ENCODE measurements at places on chromosomes 5 and 9. TPM values are rescaled to one million over a fixed set of nuclear protein-coding genes. Genes with fewer than 3 reads are reported as not detected.

DNA sequence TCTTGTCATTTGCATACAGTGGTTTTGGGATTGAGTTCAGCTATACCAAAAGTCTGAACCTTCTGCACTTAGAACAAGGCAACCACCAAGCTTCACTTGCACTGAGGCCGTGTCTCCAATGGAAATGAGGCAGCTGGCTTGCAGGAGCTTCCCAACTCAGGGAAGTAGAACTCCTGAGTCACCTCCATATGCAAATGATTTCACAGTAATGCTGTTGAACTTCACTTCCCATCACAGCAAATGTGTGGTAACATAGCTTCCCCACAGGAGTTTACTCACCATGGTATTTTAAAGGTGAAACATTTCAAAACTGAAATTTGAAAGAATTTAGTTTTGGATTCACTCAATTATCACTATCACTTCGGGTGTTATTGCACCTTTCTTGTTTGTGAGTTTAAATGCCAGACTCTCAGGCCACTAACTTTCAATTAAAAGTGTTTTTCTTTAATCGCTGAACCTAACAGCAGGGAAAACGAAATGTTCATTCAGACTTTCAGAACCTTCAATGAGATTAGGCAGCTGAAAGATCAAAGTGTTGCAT is 9.0 kb downstream of the CD274 start:
- DNase-seq = no peak

Gene OTP
- not detected for total RNA-seq

DNA sequence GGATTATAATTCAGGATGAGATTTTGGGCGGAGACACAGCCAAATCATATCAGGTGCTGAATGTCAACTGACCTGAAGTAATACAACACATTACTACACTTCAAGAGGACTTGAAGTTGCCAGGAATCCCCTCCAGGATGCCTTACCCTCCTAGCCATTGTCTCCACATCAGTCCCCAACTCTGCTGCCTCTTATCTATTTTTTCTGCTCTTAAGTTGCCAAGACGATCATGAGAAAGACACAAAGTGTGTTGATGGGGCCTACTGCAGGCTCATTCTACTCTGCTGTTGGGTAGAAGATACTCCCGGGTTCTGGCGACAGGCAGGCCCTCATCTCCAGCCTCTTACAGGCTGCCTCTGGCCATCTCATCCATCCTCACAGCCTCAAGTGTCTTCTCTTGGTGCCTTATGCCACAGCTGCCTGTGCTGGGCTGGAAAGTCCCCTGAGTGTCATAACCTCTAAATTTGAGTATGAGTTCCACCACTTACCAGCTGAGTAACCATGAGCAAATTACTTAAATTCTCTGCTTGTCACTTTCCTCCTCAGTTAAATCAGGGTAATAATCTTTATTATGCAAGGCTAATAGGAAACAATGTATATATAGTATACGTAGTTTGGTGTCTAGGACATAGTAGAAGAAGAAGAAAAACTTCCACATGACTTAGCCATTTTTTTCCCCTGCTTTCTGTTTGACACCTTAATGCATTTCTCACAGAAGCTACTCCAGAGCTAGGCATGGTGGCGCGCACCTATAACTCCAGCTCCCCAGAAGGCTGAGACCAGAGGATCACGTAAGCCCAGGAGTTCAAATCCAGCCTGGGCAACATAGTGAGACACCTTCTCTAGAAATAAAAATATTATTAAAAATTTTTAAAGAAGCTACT is 73.0 kb upstream of the SNX2 start:
- no peak for DNase-seq

Gene GFI1B
- 0.79 TPM for total RNA-seq

DNA sequence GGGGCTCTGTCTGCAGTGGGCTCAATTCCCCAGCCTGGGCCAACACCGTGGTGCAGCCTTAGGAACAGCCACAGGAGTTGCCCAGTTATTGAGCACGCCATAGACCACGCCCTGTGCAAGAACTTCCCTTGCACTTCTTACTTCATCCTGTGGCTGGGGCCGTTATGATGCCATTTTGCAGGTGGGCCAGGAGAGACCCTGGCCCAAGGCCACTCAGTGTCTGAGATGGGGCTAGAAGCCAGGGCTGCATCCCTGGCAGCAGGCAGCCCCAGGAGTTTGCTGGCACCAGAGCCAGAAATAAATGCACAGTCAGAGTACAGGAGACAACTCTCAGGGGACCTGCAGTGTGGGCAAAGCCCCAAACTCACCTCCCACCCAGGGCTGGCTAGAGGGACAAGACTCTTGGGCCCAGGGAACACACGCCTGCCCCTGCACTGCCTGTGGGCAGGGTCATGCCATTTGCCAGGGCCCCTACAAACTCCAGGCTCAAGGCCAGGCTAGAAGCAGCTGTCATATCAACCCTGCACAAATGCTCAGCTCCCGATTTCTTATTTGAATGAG is 6.7 kb downstream of the CORO2A start:
- no peak for DNase-seq

GRCh38 chr5:138597661-138598400 is 22.6 kb upstream of the HSPA9 start:
- DNase-seq = no peak

Gene OTULIN
- 42.6 TPM for total RNA-seq

Gene CER1
- total RNA-seq = not detected

Gene EXOSC3
- total RNA-seq = 60.3 TPM

Gene ABLIM3
- total RNA-seq = not detected

Gene TIFAB
- total RNA-seq = not detected

Gene PRLR
- total RNA-seq = 1.6 TPM

- no peak for DNase-seq
Measured at GRCh38 chr9:126438741-126439401, 112.2 kb downstream of the MVB12B start.

Gene FRRS1L
- total RNA-seq = 0.30 TPM

- peak; percentile 49 for DNase-seq
Measured at GRCh38 chr5:52007230-52007858, 624.1 kb downstream of the ISL1 start.

Gene GAS1
- total RNA-seq = 1.4 TPM

DNA sequence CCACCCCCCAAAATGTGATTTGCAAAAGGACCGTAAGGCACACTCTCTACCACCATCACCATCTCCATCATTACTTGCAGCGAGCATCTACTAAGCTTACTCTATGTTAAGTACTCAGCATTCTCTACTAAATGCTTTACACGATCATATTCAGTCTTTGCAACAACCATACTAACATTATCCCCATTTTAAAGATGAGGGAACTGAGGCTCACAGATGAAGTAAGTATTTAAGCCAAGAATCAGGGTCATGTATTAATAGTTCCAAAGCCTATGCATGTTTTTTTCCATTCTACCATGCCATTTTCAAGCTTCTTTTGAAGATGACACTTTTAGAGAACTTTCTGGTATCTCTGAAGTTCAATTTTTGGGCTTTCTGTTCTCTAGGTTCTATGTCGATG is 121.7 kb upstream of the ANKRD55 start:
- DNase-seq = no peak

GRCh38 chr9:90012949-90013348 is 408.1 kb downstream of the GADD45G start:
- DNase-seq = no peak
